Neuronal stem cell (in vitro differentiated cells): ENCODE measurements at places on chromosomes 12 and 14.
A peak's percentile ranks its signal among the peaks of the same experiment; 100 is the strongest.

GRCh38 chr12:52439845-52440244, 5.7 kb upstream of the KRT75 start:
- H3K27me3 ChIP-seq: no peaks in the 10 kb centered on the region
- no peak overlapping the region for H3K4me3 ChIP-seq
- H3K27ac ChIP-seq: no peak overlapping the region
- H3K4me1 ChIP-seq: no peaks in the 10 kb centered on the region
- no peak for DNase-seq

DNA sequence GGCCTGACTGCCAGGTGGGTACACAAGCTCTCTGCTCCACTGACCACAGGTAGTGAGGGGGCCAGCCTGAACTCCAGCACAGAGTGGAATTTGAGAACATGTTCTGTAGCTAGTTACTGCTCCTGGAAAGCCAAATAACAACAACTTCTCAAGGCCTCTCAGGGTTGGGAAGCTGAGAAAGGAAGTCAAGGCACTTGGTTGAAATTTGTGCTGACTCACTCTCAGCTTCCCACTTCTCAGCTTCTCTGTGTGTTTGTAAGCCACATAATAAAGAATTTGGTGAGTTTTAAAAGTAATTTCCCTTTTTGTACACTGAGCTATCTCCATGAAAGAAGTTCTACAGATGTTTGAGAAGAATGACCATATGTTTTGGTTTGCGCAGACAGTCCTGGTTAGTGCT, 234.9 kb downstream of the KTN1 start:
- no peaks in the 10 kb centered on the region for H3K27me3 ChIP-seq
- H3K4me1 ChIP-seq: no peaks in the 10 kb centered on the region
- no peak overlapping the region for H3K4me3 ChIP-seq
- no peak overlapping the region for H3K27ac ChIP-seq

- H3K27ac ChIP-seq: no peak overlapping the region
- H3K27me3 ChIP-seq: peaks cover 31% of the 10 kb centered on the region
- peak overlapping the region; percentile 35 for H3K4me3 ChIP-seq
- no peak for DNase-seq
- H3K4me1 ChIP-seq: peaks cover 5% of the 10 kb centered on the region
Measured at GRCh38 chr14:101780887-101781239, 19.4 kb downstream of the PPP2R5C start.

DNA sequence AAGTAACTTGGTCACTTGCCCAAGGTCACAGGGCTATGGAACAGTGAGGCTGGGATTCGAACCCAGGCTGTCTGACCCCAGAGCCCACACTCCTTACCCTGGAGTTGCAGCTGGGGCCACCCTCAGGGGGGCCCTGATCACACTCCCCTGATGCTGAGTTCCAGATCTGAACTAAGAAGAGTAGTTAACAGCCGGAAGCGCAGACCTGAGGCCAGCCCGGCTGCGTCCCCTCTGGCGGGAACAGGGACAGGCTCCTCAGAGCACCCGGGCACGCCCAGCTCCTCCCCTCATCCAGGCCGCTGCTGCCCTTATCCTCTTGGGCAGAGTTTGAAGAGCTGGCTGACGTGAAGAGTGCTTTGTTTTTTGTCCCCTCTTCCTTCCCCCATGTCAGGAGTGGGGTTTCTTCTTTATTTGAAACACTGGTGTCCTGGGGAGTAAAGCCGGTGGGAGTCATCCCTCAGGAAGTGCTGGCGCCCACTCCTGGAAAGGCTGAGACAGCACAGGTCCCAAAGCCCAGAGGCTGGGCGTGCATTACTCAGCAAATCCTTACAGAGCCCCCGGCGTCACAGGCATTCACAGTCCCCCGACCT, 8.7 kb downstream of the PHB2 start:
- H3K4me1 ChIP-seq: peaks cover 15% of the 10 kb centered on the region
- no peaks in the 10 kb centered on the region for H3K27me3 ChIP-seq
- H3K4me3 ChIP-seq: no peak overlapping the region
- peak; percentile 72 for DNase-seq

DNA sequence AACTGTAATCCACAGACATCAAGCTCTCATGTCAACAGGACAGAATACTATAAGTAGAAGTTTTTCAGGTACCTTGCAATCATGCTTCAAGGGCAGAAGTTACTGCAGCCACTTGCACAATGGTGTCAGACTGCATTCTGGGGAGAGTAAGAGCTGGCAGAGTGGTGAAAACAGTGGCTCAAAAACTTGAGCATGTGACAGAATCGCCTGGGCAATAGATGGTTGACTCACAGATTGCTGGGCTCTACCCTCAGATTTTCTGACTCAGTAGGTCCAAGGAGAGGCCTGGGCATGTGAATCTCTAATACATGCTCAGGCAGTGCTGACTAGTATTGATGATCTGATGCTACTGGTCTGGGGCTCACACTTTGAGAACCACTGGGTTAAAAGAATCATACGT, 187.8 kb downstream of the TBX5 start:
- H3K36me3 ChIP-seq: no peaks in the 10 kb centered on the region
- no peak overlapping the region for H3K27ac ChIP-seq
- H3K4me3 ChIP-seq: no peak overlapping the region

GRCh38 chr14:93073910-93074769, 41.6 kb downstream of the ITPK1 start:
- H3K27ac ChIP-seq: no peak overlapping the region
- no peaks in the 10 kb centered on the region for H3K4me1 ChIP-seq
- no peaks in the 10 kb centered on the region for H3K27me3 ChIP-seq
- H3K4me3 ChIP-seq: no peak overlapping the region
- H3K36me3 ChIP-seq: no peaks in the 10 kb centered on the region
- no peak for DNase-seq

GRCh38 chr14:46063872-46064271, 587.7 kb downstream of the RPL10L start:
- no peaks in the 10 kb centered on the region for H3K36me3 ChIP-seq
- H3K4me3 ChIP-seq: no peak overlapping the region
- DNase-seq: no peak
- no peaks in the 10 kb centered on the region for H3K4me1 ChIP-seq
- H3K27ac ChIP-seq: no peak overlapping the region
- no peaks in the 10 kb centered on the region for H3K27me3 ChIP-seq

GRCh38 chr14:102764220-102764671, 13.0 kb upstream of the TRAF3 start:
- peaks cover 8% of the 10 kb centered on the region for H3K4me1 ChIP-seq
- no peaks in the 10 kb centered on the region for H3K36me3 ChIP-seq
- H3K27ac ChIP-seq: no peak overlapping the region
- H3K4me3 ChIP-seq: no peak overlapping the region
- no peak for DNase-seq

DNA sequence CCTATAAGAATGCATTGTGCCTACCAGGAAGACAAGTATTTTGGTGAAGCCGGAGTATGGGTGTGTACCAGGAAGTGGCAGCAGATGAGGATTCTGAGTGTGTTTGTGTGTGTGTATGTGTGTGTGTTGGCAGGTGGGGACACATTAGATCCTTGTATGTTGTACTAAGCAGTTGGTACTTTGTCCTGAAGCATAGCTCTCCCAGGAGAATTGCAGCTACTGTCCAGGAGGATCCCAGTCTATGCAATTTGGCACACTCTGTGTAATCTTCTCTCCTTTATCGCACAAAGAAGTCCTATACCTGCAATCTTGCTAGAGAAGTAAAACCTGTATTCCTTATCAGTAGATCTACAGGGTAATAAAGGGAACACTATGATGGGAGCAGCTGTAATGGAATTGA, 276.5 kb downstream of the PAWR start:
- no peak for DNase-seq
- no peaks in the 10 kb centered on the region for H3K27me3 ChIP-seq
- peaks cover 2% of the 10 kb centered on the region for H3K4me1 ChIP-seq
- no peaks in the 10 kb centered on the region for H3K36me3 ChIP-seq

GRCh38 chr14:78767436-78767835, 597.3 kb downstream of the NRXN3 start:
- H3K36me3 ChIP-seq: no peaks in the 10 kb centered on the region
- no peak for DNase-seq
- no peaks in the 10 kb centered on the region for H3K27me3 ChIP-seq
